ENCODE measurements at places on chromosomes 16 and 17.

GRCh38 chr17:7393613-7394451, 493 bp downstream of the PLSCR3 start:
- no peak for DNase-seq

GRCh38 chr16:54657058-54657708, 273.5 kb upstream of the IRX5 start:
- no peak for DNase-seq

DNA sequence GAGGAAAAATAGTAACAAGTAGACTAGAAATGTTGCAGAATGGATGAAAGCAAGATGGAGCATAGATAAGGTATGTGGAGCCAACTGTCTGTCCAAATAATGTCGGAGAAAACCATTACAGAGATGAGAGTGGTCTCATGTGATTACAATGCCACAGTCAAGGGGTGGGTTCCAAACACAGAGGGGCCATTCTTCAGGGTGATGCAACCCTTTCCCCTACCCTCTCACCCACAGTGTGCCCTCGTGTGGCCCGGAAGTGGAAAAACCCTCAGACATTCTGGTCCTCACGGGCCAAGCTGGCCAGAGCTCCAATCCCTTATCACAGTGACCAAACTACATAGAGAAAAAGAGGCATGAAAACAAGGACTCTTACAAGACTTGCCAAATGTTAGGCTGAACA, 17.7 kb upstream of the HS3ST3A1 start:
- no peak for DNase-seq

DNA sequence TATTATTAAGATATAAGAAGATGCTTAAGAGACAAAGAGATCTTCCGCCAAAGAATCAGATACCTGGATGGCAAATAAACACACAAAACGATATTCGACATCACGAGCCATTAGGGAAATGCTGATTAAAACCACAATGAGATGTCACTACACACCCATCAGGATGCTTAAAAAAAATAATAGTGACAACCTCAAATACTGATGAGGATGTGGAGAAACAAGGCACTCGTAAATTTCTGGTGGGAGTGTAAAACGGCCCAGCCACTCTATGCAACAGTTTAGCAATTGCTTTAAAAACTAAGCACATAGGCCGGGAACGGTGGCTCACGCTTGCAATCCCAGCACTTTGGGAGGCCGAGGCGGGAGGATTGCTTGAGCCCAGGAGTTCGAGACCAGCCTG, 39.4 kb downstream of the TBC1D16 start:
- DNase-seq = no peak

GRCh38 chr16:79717333-79718137, 117.0 kb upstream of the MAF start:
- no peak for DNase-seq

GRCh38 chr16:649631-650030, 466 bp downstream of the WDR90 start:
- no peak for DNase-seq

GRCh38 chr16:50213939-50214519, 52.3 kb upstream of the ADCY7 start:
- DNase-seq = no peak

GRCh38 chr16:58384437-58385055, 7.7 kb upstream of the GINS3 start:
- DNase-seq = no peak

- no peak for DNase-seq
Measured at GRCh38 chr17:31299624-31300023, 2.6 kb upstream of the OMG start.

DNA sequence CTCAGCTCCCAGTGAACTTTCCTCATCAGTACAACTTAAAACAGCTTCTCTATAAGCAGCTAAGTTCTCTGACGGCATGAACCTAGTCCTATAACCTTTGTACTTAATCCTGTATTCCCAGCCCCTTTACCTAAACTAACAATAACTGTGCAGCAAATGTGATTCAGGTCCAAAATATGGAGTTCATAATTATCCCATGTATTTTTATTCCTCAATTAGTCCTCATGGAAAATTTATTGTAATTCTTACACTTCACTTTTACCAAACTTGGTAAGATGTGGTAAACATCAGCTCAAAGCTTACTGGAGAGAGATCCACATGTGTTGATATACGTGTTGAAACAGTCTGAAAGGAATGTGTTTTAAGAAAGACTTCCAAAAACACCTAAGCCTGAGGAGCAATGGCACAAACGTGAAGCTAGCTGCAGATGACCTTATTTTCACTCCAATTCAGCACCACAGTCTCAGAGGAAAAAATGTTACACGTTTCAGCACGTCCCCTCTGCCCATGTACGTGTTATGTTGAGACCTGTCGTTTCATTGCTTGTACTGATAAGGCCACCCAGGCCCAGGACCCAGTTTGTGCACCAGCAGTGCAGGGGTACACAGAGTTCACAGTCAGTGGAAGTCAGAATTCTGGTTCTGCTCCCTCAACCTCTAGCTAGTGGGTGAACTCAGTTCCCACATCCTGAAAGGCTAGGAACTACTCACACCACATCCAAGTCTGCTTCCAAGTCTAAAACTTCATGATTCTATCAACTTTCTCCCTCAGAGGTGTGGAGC, 7.1 kb downstream of the USP31 start:
- DNase-seq = no peak

DNA sequence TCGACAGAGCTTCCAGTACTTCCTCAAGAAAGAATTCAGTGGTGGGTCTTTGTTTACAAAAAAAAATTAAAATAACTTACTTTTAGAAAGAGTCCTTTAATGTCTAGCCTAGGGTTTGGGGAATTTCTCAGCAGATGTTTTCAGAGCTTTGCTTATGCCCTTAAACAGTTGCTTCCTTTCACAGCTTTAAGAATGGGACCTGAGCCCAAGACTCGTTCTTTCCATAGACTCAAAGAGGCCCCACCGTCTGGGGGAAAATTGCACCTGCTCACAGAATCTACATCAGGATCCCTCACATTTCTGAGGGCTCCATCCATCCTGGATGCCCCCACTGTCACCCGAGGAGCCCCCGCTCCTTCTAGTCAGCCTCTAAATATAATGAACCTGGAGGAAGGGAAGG, 60.0 kb downstream of the RGS9 start:
- no peak for DNase-seq

DNA sequence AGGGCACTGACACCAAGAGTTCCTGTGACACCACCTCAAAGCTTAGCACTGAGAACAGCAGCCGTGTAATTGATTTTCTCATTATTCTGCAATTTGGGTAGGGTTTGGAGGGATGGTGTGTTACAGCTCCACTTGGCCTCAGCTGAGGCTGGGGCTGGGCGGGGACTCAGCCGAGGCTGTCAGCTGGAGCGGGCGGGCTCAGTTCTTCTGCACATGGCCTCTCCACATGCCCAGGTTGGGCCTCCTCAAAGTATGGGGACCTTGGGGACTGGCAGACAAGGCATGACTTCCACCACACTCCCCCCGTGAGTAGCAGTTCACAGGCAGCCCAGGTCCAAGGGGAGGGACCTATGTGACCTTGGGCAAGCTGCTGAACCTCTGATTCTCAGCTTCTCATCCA, 171.5 kb downstream of the IRF8 start:
- DNase-seq = no peak

GRCh38 chr16:77290451-77291115, 91.4 kb downstream of the SYCE1L start:
- no peak for DNase-seq

GRCh38 chr16:51759329-51759728, 608.3 kb upstream of the SALL1 start:
- DNase-seq = no peak

GRCh38 chr17:50632637-50633036, 2.0 kb upstream of the ABCC3 start:
- DNase-seq = no peak

GRCh38 chr17:8119581-8120519, 1.5 kb upstream of the ALOXE3 start:
- peak; percentile 47 for DNase-seq

DNA sequence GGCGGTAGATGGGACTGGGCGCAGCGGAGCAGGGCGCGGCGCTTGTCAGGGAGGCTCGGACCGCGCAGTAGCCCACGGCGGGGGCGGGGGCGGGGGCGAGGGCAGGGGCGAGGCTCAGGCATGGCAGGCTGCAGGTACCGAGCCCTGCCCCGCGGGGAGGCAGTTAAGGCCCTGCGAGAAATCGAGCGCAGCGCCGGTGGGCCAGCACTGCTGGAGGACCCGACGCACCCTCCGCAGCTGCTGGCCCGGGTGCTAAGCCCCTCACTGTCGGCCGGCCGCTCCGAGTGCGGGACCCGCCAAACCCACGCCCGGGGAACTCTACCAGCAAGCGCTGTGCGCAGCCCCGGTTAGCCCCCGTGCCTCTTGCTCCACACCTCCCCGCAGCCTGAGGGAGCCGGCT, 90.2 kb upstream of the RPL38 start:
- no peak for DNase-seq

GRCh38 chr17:32288615-32289014, 23.0 kb downstream of the RHBDL3 start:
- DNase-seq = no peak

DNA sequence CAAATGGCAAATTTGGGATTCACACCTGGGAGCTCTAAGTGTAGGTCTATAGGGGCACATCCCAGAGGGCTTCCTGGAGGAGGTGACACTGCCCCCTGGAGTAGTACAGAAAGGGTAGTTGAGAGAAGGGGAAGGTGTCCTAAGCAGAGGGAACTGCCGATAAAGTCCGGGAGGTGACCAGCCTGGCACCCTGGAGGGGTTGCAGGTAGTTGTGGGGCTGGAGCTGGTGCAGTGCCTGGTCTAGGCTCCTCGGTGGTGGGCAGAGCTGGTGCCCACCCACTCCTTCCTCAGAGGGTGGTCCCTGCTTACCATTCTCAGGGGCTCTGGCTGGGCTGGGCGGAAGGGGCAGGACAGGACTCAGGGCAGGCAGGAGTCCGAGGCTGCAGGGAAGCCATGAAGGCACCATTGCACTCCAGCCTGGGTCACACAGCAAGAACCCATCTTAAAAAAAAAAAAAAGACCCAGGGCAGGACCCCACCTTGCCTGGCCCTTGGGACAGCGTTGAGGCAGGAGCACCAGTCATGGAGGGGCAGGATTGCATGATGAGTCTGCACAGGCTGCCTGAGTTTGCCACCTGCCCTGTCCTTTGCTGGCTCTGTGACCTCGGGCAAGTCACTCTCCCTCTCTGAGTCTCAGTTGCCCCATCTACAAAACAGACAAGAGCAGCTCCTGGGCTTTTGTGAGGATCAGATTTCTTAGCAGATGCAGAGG, 43.8 kb downstream of the LAT start:
- no peak for DNase-seq

DNA sequence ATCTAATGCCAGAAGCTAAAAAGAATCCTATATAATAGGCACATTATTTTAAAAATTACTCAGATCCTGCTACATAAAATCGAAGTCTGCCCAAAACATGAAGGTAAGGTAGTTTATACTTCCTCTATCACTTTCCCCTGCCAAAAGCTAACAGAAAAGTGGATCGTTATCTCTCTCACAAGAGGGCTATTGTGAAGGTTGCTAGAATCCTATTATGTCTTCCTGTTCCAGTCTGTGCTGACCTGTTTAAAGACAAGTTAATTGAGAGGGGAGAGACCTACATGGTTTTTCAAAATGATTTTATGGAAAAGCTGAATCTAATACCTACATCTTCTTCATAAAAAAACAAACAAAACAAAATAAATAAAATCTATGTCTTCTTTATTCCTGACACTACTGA, 1410.9 kb upstream of the CDH8 start:
- no peak for DNase-seq

GRCh38 chr16:69839240-69839688, 77.1 kb downstream of the WWP2 start:
- no peak for DNase-seq

GRCh38 chr17:59485946-59486345, 79.5 kb upstream of the DHX40 start:
- no peak for DNase-seq

DNA sequence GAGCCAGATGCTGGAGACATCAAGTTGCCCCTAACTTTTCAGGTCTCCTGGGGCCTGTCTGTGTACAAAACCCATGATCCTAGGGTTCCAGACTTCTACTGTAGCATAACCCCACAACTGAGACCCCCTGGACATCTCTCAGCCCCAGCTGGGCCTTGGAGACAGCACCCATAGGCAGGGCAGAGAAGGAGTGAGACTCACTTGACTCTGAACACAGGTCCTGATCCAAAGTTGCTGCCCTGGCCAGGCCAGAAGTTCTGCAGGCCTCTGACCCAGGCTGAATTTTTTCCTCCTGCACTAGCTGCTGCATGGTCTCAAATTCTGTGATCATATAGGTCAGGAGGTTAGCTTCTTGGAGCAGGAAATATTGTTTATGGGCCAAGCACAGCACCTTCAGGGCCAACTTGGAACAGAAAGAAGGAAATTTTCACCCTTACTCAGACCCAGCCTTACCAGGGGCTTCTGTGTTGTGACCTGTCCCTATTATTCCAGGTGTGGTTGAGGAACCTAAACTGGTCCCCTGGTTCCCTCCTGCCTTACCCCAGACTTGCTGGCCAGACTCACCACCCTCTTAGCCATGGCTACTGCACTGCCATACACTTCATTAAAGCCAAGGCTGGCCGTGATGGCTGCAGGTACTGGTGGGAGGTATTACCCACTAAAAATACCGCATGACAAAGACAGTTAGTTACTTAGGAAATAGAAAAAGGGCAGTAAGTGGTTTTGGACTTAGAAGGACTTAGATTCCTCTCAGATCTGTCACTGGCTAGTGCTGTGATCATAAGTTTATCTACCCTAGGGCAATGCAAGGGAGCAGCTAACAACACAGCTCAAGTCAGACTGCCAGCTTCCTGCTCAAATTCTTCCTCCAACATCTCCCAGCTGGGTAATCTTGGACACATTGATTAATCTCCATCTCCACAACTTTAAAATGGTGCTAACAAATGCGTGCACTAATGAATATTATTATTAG, 2180.1 kb downstream of the TP53TG3F start:
- no peak for DNase-seq

DNA sequence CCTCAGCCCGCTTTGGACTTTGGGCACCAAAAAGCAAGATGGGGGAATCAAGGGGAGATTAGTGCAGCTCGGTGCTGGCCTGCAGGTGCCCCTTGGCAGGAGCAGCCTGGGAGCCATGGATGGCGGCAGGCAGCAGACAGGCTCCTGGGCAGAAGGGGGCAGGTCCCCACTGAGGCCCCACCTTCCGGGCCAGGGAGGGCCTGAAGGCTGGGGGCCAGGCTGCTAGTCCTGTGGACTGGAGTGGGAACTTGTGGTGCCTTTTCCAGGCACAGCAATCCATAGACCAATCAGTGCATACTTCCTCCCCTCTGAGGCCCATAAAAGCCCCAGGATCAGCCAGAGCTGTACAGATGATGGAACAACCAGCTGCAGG, 64.0 kb downstream of the USP32 start:
- DNase-seq = no peak

DNA sequence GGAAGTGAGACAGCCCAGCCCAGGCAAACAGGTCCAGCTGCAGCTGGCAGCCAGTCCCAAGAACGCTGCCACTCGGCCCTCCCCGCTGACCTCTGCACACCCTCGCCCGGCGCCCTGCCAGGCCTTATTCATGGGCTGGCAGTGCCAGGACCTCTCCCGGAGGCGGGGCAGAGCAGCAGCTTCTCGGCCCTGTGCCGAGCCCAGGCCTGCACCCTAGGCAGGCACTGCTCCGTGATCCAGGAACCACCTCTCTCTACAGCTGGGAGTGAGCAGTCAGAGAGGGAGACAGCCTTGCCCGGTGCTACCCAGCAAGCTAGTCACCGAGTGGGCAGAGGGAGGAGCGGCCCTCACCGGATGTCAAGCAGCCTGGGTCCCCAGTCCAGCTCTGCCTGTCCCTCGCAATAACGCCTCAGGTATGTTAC, 79.9 kb upstream of the CBX4 start:
- DNase-seq = peak; percentile 95
